NCI-H526 (cell line): ENCODE measurements at places on chromosomes 5 and 9.

GRCh38 chr5:98929710-98930298 is 997 bp upstream of the CHD1 start:
- no peak for DNase-seq

DNA sequence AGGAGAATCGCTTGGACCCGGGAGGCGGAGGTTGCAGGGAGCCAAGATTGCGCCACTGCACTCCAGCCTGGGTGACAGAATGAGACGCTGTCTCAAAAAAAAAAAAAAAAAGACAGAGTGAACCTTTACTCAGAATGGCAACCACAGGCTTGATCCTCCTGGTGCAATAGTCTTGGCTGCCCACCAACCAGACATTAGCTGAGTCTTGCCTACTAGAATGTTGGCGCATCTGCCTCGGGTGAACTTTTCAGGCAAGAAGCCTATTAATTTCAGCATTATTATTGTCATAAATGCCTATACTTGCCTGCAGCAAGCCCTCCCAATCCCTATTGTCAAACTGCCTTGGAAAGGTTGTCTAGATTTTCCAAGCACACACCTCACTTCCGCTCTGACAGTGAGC is 4.2 kb downstream of the SERINC5 start:
- no peak for DNase-seq

- no peak for DNase-seq
Observed at GRCh38 chr5:92836855-92837755, 743.9 kb downstream of the NR2F1-AS1 start.

GRCh38 chr5:69049151-69049550 is 44.7 kb upstream of the SLC30A5 start:
- no peak for DNase-seq

DNA sequence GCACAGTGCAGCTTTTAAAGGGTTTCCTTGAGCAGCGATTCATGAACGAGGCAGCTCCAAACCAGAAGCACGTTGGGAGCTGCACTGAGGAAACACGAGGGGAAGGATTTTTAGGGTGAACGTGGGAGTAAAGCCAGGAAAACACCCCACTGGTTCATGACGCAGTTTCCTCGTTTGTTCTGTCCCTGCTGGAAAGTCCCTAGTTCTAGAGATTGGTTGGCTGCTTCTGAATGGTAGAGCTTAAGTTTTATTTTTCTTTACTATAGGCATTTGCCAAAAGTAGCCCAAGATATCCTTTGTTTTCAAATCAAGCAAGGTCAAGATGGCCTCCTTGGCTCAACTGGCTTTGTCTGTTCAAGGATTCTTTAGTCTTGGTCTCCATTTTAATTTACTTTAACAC is 116.5 kb upstream of the CACNA1B start:
- DNase-seq: no peak

DNA sequence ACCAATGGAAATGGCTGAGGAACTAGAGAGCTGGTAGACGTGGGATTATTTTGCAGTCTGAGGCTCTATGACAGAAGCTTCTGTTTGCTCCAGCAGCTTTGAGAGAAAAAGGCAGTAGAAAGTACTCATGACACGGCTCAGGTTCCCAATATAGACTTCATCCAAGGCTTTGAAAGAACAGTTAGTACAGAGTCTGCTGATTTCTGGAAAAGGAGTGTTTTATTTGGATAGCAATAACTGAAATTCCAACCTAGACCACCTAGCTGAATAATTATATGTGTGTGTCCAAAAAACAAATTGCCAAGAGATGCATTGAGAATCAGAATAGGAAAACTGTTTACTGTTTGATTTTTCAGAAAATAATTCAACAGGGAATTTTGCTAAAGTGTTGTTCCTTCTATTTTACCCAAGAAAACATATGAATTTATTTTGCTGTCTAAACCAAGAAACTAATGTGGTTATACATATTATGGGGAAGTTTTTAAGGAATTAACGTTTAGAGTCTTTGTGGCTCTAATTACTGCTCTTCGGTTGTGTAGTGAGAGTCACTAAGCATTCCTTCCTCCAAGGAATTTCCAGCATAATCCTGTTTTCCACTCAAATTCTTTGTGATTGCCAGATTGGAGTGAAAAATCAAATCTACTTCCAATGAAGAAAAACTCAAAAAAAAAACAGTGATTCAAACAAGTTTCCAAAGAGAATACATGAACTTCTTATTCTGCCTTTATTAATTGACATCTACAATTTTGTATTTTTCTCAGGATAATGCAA is 18.1 kb upstream of the MTX3 start:
- DNase-seq: no peak

DNA sequence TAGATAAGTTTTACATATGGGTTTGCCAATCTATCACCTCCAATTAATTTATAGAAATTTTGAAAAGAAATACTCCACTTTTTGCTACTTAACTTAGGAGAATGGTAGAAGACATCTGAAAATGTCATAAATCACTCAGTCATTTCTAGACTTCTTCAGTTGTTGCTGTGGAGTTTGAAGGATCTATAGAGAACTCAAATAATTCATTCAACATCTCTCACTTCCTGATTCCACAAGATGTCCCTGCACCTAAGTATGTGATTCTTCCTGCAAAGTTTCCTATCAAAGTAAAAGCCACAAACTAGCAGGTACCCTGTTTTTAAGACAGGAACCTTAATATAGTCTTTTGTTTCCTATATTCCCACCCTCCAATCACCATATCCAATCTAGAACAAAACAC is 297.1 kb upstream of the ATP10B start:
- no peak for DNase-seq

GRCh38 chr5:141840280-141840812 is 37.9 kb downstream of the PCDH1 start:
- DNase-seq: no peak

- no peak for DNase-seq
Observed at GRCh38 chr9:22356985-22357384, 89.6 kb upstream of the DMRTA1 start.

DNA sequence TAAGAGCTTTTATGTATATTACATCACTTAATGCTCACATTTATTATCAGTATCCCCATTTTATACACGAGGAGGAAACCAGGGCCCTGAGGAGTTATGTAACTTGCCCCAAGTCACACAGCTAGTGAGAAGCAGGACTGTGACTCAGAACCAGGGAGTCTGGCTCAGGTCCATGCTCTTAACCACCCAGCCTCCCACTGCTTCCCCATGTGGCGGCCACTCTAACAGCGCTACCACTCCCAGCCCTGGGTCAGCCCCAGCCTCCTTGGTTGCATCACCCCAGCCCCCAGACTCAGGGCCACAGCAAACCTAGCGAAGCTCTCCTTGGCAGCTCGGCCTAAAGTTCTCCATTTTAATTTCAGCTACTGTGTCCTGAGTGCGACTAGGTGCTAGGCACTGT is 159.1 kb downstream of the PAX5 start:
- no peak for DNase-seq

- no peak for DNase-seq
Observed at GRCh38 chr5:123151227-123151909, 62.3 kb downstream of the PRDM6 start.

GRCh38 chr9:97905228-97905627 is 17.1 kb downstream of the TRMO start:
- DNase-seq: no peak

DNA sequence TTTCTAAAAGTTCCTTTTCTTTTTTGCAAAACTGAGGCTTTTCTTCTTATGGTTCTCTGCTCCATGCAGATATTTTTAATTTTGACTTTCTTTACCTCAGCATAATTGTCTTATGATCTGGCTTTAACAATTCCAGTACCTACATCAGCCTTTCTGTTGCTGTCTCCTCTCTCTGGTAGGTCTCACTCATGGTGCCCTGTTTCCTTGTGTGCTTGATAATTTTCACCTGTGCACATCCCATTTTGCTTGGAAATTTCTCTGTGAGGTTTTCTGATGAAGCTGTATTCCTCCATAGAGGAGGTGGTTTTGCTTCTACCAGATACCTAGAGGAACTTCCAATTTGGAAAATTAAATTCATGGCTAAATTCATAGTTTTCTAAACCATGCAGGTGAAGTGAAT is 2.3 kb upstream of the HSD17B3 start:
- no peak for DNase-seq
